T-helper 22 cell (primary cell): ENCODE measurements at places on chromosomes 7 and 10.
A peak's percentile ranks its signal among the peaks of the same experiment; 100 is the strongest.

- DNase-seq: no peak
Measured at GRCh38 chr10:14678637-14679036, 96.1 kb downstream of the FAM107B start.

- peak; percentile 9 for DNase-seq
Measured at GRCh38 chr10:8424555-8425211, 370.2 kb downstream of the GATA3 start.

DNA sequence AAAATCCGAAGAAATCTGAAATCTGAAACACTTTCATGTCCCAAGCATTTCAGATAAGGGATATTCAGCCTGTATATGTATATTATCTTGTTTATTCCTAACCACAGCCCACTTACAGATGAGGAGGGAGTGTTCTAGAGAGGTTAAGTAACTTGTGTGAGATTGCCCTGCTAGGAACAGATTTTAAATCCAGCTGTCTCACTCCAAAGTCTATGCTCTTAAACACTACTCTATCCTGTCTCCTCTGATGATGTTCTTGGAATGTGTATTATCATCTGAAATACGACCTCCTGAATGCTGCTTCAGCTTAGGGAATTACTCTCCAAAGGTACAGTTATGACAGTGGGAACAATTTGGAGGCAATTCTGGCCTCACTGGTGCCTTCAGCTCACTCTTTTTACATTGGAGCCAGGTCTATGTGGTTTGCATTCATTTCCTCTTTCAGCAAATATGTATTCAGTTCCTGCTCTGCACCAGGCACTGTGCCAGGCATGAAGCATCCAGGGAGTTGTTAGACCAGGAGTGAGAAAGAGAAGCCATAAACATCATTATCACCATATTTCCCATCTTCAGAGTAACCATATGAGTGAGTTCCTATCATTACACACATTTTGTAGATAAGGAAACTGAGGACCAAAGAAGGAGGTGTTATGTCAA, 70.2 kb downstream of the NOC3L start:
- DNase-seq: no peak

- no peak for DNase-seq
Measured at GRCh38 chr7:157009778-157010587, 480 bp downstream of the MNX1 start.

DNA sequence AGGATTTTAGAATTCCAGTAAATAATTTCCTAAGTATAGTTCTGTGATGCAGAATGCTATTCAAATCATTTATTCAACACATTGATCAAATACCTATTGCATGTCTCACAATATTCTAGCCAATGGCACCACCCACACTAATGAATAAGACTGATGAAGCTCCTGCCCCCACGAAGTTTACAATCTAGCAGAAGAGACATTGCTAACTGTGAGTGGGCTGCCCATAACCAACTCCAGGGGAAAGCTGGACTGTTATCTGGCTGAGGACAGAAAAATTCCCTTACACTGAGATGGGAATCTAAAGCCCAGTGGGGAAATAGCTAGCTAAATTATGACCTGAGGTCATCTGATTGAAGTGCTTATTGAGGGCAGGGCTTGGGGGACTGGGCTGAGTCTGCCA, 128.8 kb upstream of the LYZL2 start:
- DNase-seq: no peak

DNA sequence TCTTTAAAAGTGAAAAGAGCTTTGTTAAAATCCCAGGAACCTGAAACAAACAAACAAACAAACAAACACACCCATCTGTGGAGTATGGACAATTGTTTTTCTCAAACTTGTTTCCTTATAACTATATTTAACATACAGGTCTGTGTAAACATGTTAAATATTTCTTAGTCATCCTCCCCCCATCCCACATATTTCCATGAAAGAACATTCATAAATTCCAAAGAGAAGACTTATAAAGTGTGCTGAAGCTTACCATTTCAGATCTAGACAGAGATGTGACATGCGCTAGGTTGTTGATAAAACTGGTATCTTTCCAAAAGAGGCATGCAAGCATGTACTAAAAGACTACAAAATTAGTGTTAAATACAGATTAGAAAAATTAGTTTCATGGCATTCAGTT, 6.5 kb downstream of the FKBP14 start:
- DNase-seq: no peak

GRCh38 chr10:8534096-8534495, 479.6 kb downstream of the GATA3 start:
- DNase-seq: no peak

DNA sequence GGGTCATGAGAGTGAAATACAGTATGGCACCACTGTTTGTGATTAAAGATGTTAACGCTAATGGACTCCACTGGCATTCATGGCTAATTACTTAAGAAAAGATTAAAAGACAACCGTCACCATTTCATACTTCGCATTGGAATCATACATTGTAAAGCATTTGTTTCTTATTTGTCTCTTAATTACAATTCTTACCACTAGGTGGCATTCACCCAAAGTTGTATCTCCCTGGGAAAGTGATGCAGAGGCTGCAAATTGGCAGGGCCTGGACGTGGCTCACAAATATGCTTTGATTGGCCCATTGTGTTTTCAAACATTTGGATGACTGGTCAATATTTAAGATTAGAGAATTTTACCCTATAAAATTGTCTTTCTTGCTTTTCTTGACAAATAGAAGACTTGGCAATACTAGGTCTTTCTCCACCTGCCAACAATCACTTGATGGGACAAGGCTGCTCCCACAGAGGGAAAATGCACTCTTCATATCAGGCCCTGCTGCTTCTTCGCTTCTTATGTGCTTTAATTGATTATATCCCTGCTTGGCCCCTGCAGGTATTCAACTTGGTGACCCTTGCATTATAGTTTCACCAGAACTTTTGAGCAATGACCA, 72.1 kb upstream of the STARD3NL start:
- no peak for DNase-seq

GRCh38 chr10:124450012-124450782, at the start of gene NKX1-2:
TSS of gene NKX1-2 (minus strand) at chr10:124450035. CDS start at chr10:124449943, 92 bp downstream.
- DNase-seq: no peak

DNA sequence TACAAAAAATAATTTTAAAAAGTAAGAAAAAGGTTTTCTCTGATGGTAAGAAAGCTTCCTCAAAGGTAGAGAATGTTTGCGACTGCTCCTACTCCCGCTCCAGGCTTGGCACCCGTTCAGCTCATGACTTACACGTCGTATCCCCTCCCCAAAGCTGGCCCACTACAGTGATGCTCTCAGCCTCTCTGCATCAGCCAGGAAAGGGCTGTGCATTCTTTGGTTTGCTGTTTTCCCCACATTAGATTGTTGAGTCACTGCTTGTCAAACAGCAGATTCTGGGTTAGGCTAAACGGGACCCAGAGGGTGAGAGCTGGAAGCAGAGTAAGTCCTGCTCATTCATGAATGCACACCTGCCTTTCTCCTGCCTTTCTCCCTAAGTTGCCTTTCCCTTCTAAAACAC, 54.7 kb upstream of the NMT2 start:
- DNase-seq: no peak

DNA sequence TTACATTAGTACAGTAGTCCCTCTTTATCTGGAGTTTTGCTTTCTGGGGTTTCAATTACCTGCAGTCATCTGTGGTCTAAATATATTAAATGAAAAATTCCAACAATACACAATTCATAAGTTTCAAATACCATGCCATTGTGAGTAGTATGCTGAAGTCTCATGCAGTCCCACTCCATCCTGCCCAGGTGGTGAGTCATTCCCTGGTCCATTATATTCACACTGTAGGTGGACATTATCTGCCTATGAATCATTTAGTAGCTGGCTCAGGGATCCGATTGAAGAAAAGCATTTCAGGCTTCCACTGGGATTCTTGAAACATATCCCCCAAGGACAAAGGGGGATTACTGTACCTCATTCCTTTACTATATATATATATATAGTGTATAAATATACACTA, 298.2 kb upstream of the GALNT17 start:
- no peak for DNase-seq

GRCh38 chr7:2810682-2811415, 33.3 kb downstream of the GNA12 start:
- no peak for DNase-seq

DNA sequence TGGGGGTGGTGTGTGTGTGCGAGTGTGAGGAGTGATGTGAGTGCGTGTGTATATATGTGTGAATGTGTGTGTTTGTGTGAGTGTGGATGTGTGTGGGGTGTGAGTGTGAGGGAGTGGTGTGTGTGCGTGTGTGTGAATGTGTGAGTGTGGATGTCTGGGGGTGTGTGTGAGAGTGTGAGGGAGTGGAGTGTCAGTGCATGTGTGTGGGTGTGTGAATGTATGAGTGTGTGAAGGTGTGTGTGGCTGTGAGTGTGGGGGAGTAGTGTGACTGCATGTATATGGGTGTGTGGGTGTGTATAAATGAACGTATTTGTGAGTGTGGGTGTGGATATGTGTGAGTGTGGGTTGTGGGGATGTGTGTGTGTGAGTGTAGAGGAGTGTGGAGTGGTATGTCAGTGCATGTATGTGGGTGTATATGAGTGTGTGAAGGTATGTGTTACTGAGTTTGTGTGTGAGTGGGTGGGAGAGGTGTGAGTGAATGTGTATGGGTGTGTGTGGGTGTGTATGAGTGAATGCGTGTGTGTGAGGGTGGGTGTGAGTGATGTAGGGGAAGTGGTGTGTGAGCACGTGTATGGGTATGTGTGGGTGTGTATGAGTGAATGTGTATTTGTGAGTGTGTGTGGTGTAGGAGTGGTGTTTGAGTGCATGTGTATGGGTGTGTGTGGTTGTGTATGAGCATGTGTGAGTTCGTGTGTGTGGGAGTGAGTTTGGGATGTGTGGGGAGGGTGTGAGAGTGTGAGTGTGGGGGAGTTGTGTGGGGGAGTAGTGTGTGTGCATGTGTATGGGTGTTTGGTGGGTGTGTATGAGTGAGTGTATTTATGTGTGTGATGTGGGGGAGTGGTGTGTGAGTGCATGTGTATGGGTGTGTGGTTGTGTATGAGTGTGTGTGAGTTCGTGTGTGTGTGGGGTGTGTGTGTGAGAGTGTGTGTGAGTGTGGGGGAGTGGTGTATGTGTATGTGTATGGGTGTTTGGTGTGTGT, 28.5 kb upstream of the NUB1 start:
- no peak for DNase-seq

DNA sequence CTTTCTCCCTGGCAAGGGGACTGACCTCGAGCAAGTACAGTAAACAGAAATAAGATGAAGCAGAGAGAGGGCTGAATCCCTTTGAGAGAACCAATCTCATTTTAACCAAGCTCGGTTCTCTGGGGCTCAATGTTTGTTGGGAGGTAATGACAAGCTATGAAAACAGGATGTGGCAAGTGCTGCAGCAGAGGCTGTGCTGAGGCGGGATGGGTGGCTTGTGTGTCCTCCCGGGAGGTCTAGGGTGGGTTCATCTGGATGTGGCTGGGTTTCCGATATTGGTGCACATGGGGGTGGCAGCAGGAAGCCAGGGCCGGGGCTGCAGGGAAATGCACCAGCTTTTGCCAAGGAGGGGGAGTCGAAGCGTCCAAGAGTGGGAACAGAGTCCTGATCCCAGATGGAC, 84.5 kb downstream of the AOAH start:
- DNase-seq: no peak

GRCh38 chr7:90709501-90710465, 113.7 kb downstream of the CDK14 start:
- no peak for DNase-seq

GRCh38 chr7:133770863-133771492, 356.2 kb upstream of the LRGUK start:
- no peak for DNase-seq

DNA sequence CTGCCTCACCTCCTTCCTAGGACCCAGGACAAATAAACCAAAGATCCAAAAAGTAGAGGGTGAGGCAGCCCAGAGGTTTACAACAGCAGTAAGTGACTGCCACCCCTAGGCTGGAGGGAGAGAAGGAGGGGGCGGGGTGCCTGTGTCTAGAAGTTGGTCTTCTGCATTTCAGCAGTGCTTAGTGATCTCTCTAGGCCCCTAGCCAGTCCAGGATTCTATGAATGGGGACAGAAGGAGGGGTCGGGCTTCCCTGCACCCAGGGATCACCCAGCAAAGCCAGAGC, 62.8 kb upstream of the KDM7A start:
- no peak for DNase-seq

- no peak for DNase-seq
Measured at GRCh38 chr7:154996756-154997155, 6.2 kb downstream of the PAXIP1 start.

DNA sequence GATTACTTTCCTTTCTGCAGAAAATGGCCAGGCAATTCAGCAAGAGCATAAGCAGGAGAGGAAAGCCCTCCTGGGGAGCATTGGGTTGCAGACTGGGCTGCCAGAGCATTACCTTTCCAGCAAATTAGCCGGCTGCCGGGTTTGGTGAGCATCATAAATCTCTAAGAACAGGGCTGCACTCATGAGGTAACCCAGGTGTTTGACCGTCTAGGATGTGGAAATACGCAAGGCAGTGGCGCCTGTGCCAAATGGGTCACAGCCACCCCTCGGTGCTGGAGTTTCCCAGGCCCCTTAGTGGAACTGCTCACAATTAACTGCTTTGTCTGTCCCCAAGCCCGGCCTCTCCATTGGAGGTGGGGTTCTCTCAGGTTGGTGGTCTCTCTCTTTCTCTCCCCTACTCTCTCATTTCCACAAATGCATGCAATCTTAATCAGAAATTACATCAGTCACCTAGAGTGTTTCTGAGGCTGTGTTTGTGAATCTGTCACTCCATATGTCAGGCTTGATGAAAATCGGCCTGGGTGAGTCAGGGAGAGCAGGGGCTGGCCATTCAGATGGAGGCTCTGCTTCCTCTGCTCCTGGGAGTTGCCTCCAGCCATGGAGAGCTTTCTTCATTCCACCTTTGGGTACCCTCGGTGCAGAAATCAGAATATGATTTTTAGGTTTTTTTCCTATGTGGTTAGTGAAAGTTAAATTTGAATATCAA, 26.7 kb downstream of the PTN start:
- no peak for DNase-seq

- DNase-seq: no peak
Measured at GRCh38 chr7:105130580-105130979, 116.6 kb downstream of the KMT2E start.

- no peak for DNase-seq
Measured at GRCh38 chr7:37081436-37081835, 357.1 kb upstream of the AOAH start.

DNA sequence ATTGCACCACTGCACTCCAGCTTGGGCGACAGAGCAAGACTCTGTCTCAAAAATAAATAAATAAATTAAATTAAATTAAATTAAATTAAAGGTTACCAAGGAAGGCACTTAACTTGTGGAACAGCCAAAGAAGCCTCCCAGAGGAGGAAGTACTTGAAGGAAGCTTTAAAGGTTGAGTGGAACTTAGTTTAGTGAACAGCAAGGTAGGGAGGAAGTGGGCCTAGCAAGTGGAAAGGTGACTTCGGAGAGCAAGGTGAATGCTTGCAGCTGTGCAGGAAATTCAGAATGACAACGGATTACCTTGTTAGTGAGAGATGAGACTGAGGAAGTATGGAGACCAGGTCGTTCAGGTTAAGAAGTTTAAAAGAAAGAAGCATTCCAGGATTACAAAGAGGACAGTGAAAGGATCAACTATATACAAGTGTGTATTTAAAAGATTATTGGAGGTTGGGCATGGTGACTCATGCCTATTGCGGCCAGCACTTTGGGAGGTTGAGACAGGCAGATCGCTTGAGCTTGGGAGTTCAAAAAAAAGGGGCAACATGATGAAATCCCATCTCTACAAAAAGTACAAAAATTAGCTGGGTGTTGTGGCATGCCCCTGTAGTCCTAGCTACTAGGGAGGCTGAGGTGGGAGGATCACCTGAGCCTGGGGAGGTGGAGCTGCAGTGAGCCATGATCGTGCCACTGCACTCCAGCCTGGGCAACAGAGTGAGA, 12.8 kb upstream of the RPEL1 start:
- DNase-seq: no peak
